ENCODE measurements at places on chromosomes 4 and X.

- DNase-seq, result no peak
These were observed 1306.6 kb upstream of the PABPC4L start for GRCh38 chr4:135508006-135508714.

- DNase-seq, result no peak
These were observed 91.7 kb downstream of the EFNB1 start for GRCh38 chrX:68920561-68920960.

- DNase-seq, result no peak
These were observed 248.2 kb upstream of the TEX13A start for GRCh38 chrX:105468741-105469140.

- DNase-seq, result no peak
These were observed 59.5 kb downstream of the HTRA3 start for GRCh38 chr4:8328866-8329559.

- no peak for DNase-seq
These were observed 323.3 kb downstream of the DHX15 start for GRCh38 chr4:24260923-24261564.

- no peak for DNase-seq
These were observed 1112.1 kb downstream of the RPA4 start for GRCh38 chrX:97995834-97996233.
